ENCODE measurements at places on chromosomes 12 and 14.

- DNase-seq, result no peak
Observed at GRCh38 chr14:96351986-96352385, 11.2 kb downstream of the ATG2B start.

GRCh38 chr14:64708148-64709004 is 4.2 kb downstream of the PLEKHG3 start:
- DNase-seq, result no peak

GRCh38 chr14:80965037-80965436 is 9.6 kb downstream of the TSHR start:
- DNase-seq, result no peak

- DNase-seq, result no peak
Observed at GRCh38 chr12:7161327-7161726, 28.2 kb upstream of the PEX5 start.

- DNase-seq, result no peak
Observed at GRCh38 chr14:21300892-21301291, 21.0 kb downstream of the RPGRIP1 start.

- DNase-seq, result no peak
Observed at GRCh38 chr12:57865084-57865751, 18.7 kb upstream of the CTDSP2 start.

DNA sequence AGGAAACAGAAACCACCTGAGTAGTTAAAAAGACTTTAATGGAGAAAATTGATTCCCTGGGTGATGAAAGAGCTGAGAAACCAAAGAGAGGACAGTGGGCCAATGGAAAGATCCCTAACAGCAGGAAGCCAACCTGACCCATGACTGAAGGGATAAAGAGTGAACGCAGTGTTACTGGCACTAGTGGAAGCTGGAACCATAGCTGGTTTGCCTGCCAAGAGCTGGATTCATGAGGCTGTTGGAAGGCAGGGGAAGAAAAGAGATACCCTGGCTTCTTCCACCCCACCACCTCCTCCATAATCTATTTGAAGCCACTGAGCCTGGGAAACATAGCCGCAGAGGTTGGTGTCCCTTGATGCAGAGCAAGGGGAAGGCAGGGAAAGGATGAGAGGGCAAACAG is 125.5 kb upstream of the PRKD1 start:
- no peak for DNase-seq

GRCh38 chr12:93376436-93377251 is 1.1 kb upstream of the NUDT4 start:
- DNase-seq, result no peak

- DNase-seq, result no peak
Observed at GRCh38 chr12:98646294-98647090, 1.4 kb downstream of the APAF1 start.

- DNase-seq, result no peak
Observed at GRCh38 chr14:79614448-79614847, 596.9 kb downstream of the DIO2 start.
